ENCODE measurements at places on chromosomes 11 and 22.

DNA sequence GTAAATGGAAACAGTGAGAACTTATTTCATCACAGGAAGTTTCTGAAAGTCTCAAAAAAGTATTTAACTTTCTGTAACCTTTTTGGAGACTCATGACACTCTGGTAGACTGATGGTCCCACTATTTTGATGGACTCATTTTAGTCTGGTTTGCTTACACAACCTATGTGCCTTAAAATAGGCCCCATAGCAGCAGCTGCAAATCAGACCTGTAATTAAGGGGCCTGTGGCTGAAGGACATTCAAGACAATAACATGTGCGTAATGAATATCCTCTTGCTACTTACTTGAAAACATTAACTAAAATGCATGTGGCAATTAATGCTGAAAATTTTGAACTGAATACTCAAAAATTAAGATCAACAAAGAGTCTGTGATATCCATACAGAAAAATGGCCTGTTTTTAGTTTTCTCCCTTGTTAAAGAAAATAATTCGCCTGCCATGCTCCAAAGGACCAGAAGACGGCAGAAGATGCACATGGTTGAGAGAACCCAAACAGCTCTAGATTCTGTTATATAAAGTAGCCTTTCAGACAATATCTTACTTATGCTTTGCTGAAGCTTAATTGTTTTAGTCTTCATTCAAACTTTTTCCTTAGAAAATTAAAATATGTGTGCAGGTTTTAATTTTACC, 568.5 kb downstream of the KCNA4 start:
- DNase-seq: no peak

DNA sequence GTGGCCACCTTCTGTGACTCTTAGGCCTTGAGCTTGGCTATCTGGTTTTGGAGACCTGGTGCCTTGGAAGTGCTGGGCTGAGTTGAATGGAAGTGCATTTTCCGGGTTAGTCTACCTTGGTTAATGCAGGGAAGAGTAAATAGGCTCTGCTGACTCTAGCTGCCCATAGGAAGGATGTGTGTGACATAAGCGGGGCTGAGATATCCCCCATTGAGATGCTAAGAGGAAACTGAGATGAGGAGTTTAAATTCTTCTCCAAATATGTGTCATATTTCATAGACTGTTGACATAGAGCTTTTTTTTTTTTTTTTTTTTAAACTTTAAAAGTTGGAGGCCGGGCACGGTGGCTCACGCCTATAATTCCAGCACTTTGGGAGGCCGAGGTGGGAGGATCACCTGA, 30.8 kb downstream of the ZNRF3 start:
- no peak for DNase-seq

GRCh38 chr11:32701616-32702015, 92.8 kb downstream of the CCDC73 start:
- DNase-seq: no peak

DNA sequence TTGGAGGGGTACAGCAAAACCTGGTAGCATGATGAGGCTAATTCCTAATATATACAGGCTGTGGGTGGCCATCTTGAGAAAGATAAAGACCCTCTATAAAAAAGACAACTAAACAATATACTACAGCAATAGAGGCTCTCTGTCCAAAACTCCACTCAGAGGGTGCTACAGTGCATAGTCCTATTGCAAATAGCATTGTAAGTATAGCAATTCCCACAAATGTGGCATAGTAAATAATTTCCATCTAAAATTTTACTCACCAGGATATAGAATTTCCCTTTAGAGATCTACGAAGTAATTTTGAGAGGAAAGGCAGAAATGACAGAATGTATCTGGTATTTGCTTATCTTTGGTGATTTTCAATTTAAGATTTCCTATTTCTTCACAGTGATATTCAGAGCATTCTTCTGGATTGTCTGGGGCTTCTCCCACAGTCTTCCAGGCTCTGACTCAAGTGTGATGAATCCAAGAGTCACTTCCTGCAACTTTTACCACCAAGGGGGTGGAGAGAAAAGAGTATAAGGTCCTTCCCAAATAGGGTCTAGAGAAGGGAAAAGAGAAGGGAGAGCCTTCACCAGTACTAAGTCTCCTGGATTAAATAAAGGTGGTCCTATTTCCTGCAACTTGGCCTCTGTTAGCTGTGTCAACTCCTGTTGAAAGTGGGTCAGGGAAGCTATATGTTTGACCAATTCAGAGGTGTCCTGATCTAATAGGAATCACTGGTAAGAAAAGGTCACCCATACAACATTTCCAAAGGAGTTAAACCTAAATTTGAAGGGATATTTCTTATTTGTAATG, 1054.7 kb upstream of the CNTN5 start:
- DNase-seq: no peak

Data from activated naive CD4-positive, alpha-beta T cell treated with anti-CD3 and anti-CD28 coated beads, Interleukin-2, amount 10 ng/mL, durations not matched to agents 7 days and 5 days (primary cell).